ENCODE measurements at places on chromosomes 3 and 15.

DNA sequence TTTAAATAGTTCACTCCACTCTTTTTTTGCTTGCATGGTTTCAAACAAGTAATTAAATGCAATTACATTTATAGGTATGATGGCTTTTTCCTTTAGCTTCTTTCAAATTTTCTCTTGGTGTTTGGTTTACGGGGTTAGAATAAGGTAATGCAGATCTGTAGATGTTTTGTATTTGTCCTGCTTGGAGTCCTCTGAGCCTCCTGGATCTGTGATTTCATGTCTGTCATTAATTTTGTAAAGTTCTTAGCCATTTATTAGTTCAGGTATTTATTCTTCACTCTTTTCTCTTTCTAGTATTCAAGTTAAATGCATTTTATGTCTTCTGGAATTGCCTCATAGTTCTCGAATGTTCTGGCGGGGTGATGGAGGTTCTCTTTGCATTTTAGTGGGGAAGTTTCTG is 1.4 kb upstream of the MRPS25 start:
- DNase-seq = no peak

DNA sequence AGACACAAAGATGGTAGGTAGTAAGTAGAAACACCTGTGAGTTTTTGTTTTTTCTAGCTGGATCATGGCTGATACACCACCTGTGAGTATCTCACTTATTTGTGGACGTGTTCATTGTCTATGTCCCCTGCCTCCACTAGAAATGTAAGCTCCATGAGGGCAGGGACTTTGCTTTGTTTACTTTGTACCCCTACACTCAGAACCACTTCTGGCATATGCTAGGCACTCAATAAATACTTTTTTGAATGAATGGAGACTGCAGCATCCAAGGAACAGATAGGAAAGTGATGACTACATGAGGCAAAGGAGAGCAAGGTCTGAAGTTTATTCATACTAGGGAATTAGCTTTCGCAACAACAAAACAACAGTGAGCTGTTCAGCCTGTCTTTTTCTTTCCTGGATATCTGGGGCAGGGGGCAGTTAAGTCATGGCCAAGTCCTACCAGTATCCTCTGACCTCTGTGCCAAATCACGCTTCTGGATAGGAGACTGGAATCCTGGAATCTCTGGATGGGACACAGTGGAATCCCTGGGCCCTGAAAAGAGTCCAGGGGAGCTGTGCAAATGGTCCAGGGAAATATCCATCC is 11.6 kb upstream of the EPB42 start:
- DNase-seq = no peak

DNA sequence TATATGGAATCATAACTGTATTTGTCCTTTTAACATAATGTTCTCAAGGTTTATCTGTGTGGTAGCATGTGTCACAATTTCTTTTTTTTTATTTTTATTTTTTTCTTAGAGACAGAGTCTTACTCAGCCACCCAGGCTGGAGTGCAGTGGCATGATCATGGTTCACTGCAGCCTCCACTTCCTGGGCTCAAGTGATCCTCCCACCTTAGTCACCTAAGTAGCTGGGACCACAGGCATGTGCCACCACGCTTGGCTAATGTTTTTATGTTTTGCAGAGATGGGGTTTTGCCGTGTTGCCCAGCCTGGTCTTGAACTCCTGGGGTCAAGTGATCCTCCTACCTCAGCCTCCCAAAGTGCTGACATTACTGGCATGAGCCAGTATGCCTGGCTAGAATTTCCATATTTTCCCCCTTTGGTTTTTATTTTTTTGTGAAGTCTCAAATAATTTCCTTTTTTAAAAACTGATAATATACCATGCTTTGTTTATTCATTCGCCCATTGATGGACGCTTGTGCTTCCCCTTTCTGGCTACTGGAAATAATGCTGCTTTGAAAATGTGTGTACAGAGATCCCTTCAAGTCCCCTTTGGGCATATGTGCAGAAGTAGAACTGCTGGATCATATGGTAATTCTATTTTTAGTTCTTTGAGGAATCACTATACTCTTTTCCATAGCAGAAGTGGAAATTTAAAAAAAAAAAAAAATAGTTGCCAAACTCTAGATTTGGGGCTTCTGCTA is 28.4 kb downstream of the TMEM40 start:
- no peak for DNase-seq

DNA sequence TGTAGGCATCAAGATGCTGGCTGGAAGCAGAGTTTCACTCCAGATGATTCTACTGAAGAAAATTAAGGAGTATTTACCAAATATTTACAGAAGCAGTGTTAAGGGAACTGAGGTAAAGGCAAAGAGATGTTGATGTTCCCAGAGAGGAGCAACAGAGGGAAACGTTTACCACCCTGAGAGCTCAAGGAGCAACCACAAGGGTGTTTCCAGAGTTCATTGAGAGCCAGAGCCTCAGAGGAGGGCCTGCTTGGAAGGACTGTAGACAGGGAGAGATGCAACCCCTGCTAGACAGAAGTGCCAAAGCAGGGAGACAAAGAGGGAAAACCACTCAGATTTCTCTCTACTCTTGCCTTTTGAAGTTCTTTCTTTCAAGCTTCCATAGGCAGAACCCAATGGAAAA is 474.5 kb downstream of the RBMS3 start:
- no peak for DNase-seq

GRCh38 chr3:196406811-196407470 is 25.3 kb downstream of the UBXN7 start:
- no peak for DNase-seq

DNA sequence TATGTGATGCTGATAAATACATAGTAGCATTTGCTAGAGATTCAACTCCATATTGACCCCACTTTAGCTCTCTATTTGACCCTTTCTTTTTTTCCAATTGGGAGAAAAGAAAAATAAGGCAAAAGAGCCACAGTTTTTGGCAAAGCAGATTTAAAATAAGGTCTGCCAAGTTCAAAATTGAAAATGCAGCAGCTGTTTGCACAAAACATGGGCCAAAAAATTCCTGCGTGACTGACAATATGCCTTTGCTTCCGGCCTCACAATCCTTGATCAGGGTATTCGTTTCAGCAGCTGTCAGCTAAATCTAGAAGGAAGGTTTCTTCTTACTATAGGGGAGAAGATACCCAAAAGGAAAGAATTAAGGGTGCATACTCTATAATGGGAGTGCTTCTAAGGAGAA is 563.5 kb upstream of the CCDC54 start:
- no peak for DNase-seq

GRCh38 chr3:15361494-15362214 is 29.3 kb upstream of the SH3BP5 start:
- no peak for DNase-seq

GRCh38 chr3:136192831-136193230 is 3.3 kb downstream of the MSL2 start:
- DNase-seq = no peak

GRCh38 chr3:196735751-196736150 is 3.9 kb upstream of the PAK2 start:
- DNase-seq = no peak

- no peak for DNase-seq
These were observed 9.8 kb upstream of the PRR23E start for GRCh38 chr3:127182848-127183714.

DNA sequence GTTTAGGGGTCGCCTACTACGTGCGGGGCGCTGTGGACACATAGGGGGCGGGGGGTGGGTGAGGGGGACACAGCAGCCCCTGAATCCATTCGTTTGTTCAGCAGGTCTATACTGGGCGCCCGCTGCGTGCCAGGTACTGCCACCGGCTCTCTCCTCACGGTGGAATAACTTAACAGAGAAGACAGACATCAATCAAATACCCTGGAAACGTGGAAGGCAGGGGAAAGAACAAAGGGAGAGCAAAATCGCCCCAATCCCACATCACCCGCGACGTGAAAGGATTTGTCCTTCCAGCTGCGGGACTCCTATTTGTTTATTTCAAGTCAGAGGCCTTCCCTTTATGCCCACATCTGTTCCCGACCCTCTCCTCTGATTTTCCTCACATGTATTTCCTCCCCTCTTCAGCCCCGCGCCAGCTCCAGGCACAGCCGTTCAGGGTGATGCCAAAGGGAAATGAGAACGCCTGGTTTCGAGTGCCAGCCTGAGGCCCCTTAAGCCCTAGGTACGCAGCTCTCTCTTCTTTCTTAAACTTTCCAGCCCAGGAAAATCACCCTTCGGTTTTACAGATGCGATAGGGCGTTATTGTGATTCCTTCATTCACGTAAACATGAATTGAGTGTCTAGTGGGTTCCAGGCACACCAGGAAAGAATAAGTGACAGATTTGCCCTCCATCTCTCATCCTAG is 726 bp upstream of the PROK2 start:
- DNase-seq = no peak
